ENCODE measurements at places on chromosomes 11 and 22. TPM values are rescaled to one million over a fixed set of nuclear protein-coding genes. Genes with fewer than 3 reads are reported as not detected.
A peak's percentile ranks its signal among the peaks of the same experiment; 100 is the strongest.

Gene THOC5
- 62.4 TPM for total RNA-seq

Gene GVQW3
- total RNA-seq, result 0.68 TPM

Gene SLC22A8
- total RNA-seq, result not detected

Gene OR51I1
- not detected for total RNA-seq

DNA sequence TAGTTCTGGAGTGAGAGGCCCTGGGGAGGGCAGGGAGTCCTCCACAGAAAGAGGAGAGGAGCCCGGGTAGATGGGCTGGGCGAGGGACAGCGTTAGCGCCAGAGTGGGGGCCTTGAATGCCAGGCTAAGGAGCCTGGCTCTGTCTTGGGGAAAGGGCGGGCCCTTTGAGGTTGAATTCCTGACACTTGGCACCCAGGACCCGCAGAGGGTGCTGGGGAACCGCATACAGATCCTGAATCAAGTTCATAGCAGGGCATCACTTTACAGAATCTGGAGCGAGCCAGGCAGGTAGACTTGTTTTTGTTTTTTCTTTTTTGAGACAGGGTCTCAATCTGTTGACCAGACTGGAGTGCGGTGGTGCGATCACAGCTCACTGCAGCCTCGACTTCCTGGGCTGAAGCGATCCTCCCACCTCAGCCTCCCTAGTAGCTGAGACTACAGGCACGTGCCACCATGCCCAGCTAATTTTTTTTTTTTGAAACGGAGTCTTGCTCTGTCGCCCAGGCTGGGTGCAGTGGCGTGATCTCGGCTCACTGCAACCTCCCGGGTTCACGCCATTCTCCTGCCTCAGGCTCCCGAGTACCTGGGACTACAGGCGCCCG is 6.1 kb downstream of the CARNS1 start:
- DNase-seq, result no peak

DNA sequence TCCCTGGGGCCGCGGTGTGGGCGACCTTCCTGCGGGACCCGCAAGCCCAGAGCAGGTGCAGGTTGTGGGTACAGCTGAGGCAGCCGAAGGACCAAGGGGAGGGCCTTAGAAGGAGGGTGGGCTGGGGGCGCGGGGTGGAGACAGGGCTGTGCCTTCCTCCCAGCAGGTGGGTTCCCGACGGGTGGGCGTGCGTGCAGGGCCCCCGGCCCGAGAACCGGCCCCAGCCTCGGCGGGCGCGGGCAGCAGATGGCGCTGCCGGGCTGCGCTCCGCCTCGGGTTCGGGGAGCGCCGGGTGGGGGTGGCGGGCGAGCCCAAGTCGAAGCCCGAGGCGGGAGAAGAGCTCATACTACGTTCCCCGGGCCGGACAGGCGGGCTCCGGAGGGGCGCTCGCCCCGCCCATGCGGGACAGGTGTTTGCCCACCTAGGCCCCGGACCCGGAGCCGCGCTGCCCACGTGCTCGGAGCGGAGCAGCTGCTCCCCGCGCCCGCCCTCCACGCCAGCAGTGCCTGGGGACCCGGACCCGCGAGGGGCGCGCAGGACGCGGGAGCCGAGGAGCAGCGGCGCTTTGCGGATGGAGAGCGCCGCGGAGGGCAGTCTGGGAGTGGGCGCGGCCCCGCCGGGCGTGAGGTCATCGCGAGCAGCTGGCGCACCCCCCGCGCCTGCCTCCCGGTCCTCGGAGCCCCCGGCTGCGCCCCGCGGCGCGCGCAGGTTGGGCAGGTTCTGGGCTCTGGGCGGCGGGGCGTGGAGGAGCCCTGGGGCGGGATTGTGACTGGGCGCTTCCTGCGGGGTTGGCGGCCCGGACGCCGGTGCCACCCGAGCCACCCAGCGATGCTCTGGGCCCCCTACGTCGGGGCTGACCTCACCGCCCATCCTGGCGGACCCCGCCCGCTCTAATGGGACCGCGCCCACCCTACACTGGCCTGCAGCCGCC is 25.3 kb downstream of the DUSP8 start:
- DNase-seq, result peak; percentile 54

GRCh38 chr22:38272373-38273134 is at the start of gene TMEM184B:
Gene TMEM184B, minus strand, starts transcription at chr22:38273010. Its CDS starts 25,049 bp downstream, at chr22:38247961.
- peak; percentile 82 for DNase-seq

DNA sequence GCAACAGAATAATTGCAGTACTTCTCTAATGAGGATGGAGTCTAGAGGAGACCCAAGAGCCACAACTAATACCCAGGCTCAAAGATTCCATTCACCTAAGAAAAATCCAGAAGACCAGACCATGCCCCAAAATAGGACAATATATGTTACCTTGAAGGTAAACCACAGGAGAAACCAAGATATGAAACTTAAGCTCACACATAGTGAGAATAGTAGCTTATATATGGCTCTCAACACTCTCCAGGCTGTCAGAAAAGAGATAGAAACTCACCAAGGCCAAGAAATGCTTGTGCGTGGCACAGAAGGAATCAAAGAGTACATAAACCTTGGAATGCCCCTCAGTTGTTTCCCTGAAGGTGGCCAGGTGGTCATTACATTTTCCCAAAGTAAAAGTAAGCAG is 9.1 kb downstream of the FAM111A start:
- no peak for DNase-seq

DNA sequence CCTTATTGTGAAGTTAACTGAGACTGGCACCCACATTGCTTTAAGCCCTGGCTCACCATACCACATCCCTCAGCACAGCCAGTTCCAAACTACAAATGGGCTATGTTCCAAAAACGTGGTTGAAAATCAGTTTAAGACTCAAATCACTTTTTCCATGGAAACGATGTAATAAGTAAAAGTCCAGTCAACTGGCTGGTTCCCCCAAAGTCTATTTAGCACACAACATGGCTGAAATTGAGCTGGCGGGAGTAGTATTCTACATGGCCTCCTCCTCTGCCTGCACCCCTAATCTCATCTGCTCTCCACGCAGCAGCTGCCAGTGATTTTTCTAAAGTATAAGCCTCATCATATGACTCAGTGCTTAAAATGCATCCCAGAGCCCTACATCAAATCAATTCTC is 40.9 kb upstream of the BIRC3 start:
- DNase-seq, result peak; percentile 10

DNA sequence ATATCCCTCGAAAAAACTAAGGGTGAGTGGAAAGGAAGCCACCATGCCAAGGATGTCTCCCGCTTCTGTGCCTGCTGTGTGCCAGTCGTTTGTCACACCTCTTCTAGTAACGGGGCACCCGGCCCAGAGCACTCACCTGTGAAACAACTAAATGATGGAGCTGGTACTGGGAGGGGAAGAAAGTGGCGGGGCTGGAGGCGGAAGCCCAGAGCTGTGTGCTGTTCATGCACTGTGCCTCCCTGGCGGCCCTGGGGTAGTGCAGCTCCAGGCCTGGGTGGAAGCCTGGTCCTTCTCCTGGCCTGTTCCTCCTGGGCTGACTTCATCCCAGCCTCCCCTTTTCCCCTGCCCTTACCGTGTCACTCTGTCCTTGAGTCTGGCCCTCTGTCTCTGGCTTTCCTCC is 130.2 kb downstream of the CEP164 start:
- DNase-seq, result no peak

GRCh38 chr11:131868629-131869507 is 498.5 kb downstream of the NTM start:
- peak; percentile 72 for DNase-seq

- DNase-seq, result peak; percentile 45
Measured at GRCh38 chr11:100632941-100633452, 54.1 kb upstream of the ARHGAP42 start.

- DNase-seq, result no peak
Measured at GRCh38 chr11:61297341-61297740, 2.2 kb upstream of the VWCE start.

DNA sequence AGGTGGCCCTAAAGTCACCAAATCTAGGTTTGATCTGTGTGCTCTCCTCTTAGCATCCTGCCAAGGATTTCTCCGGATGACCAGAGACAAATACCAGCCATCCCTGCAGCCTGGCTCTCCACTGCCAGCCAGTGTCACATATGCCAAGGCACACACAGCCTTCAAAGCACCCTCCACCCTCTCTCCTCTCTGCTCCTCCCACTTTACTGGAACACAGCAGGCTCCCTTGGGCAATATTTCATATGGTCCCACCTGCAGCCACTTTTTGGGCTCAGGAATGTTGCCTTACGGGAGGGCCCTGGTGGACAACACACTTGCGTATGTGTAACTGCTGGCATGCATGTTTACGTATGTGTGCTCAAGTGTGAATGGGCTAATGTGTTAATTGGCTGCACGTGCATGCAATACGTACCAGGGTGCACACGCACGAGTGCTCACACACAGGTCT is 183.9 kb downstream of the CEP164 start:
- DNase-seq, result no peak

All from dermis blood vessel endothelial cell (primary cell).